ENCODE measurements at places on chromosomes 13 and 19.

DNA sequence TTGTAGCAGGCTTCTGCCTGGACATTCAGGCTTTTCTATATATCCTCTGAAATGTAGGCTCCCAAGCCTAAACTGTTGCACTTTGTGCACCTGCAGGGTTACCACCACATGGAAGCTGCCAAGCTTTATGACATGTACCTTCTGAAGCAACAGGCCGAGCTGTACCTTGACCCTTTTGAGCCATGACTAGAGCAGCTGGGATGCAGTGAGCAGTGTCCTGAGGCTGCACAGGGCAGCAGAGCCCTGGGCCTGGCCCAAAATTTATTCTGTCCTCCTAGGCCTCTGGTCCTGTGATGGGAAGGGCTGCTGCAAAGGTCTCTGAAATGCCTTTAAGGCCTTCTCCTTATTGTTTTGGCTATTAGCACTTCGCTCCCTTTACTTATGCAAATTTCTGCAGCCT is 23.5 kb upstream of the CD177 start:
- no peak for DNase-seq

- DNase-seq: no peak
Observed at GRCh38 chr13:72508392-72508791, 219.0 kb downstream of the MZT1 start.

- DNase-seq: no peak
Observed at GRCh38 chr13:45412274-45413049, 5.7 kb downstream of the SLC25A30 start.

DNA sequence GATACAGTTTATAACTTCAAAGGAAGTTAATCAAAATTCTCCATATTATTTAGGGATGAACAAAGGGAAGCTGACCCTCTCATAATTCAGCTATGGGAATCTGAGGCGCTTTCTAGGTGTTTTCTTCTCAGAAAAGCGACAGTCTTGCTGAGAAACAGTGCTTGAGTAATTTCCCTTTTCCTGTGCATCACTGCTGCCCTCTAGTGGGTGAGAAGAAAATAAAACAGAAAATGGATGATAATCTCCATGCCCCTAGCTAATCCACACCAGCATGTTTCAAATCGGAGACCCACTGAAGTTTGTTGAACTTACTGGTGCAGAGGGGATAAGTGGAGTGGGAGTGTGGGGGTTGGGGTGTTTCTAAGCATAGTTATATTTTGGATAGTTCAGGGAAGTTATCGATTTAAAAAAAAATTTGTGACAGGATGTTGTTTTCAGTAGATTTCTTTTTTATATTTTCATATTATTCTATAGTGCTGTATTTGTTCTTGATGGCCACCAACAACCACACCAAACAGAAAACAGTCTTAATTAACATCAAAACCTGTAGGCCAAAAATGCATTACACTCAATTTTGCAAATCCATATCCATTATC is 21.4 kb downstream of the LCP1 start:
- DNase-seq: no peak

GRCh38 chr19:44810234-44811121 is 1.6 kb downstream of the BCAM start:
- no peak for DNase-seq

DNA sequence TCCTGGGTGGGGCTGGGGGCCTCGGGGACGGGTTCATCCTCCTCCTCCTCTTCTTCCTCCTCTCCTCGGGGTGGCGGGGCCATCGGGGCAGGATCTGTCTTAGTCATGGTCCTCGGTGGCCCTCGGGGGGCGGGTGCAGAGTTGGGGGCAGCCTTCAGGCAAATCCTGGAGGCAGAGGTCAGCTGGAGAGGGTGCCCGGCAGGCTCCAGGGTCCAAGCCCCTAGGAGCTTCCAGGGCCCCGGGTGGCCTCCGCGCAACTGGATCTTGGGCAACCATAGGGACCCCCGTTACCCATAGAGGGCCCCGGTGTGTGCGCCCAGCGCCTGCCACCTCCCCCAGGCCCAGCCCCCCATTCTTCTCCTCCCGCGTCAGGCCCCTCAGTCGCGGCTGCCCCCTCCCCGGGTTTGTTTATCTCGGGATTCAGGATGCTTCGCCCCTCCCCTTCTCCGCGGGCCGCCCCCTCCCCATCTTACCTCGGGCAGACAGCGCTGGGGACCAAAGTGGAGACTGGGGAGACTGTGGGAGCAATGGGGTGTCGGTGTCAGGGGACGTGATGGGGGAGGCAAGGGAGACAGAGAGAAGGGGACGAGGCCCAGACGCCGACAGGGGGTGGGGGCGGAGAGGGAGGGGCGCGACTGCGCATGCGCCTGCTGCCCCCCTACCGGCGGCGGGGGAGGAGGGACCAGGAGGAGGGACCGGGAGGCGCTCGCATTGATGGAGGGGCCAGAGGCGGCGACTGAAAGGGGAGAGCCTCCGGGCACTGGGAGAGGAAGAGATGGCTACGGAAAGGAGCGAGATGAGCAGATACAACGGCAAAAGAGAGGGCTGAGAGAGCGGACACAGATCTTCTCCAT is at the start of gene CLIP3:
Gene CLIP3, minus strand, starts transcription at position 623 of the 854 bp plus-strand sequence. Its CDS starts 516 bp downstream, at position 107.
- peak; percentile 48 for DNase-seq

- DNase-seq: no peak
Observed at GRCh38 chr19:41159881-41160280, 33.1 kb upstream of the CYP2S1 start.

- no peak for DNase-seq
Observed at GRCh38 chr19:40492274-40492673, 25.5 kb downstream of the SPTBN4 start.

DNA sequence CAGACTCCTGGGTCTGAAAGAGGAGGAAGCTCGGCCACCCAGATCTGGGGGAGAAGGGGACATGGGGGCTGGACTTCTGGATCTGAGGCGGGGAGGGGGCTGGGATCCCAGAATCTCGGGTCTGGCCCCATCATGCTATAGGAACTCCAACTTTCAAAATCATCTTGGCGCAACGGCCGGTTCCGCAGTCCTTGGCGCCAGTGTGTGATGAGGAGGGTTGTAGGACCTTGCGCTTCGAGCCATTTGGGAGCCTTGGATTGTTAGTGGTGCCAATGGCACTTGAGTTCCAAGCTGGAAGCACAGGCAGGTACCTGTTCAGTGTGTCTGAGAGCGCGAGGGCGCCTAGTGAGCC is 324 bp downstream of the RUVBL2 start:
- DNase-seq: no peak

GRCh38 chr13:85799097-85799582 is at the start of gene SLITRK6:
TSS of gene SLITRK6 (minus strand) at chr13:85799419. CDS start at chr13:85796508, 2,911 bp downstream.
- DNase-seq: peak; percentile 23

- no peak for DNase-seq
Observed at GRCh38 chr13:53537586-53537985, 509.0 kb downstream of the OLFM4 start.

GRCh38 chr19:23255700-23256099 is 5.5 kb upstream of the ZNF724 start:
- DNase-seq: no peak

- DNase-seq: no peak
Observed at GRCh38 chr13:94419304-94419924, 60.1 kb downstream of the DCT start.

GRCh38 chr19:16698914-16699313 is 20.7 kb upstream of the NWD1 start:
- no peak for DNase-seq

- DNase-seq: no peak
Observed at GRCh38 chr19:3146677-3147100, 10.9 kb downstream of the GNA15 start.

- no peak for DNase-seq
Observed at GRCh38 chr13:113229791-113230190, 20.4 kb downstream of the CUL4A start.

DNA sequence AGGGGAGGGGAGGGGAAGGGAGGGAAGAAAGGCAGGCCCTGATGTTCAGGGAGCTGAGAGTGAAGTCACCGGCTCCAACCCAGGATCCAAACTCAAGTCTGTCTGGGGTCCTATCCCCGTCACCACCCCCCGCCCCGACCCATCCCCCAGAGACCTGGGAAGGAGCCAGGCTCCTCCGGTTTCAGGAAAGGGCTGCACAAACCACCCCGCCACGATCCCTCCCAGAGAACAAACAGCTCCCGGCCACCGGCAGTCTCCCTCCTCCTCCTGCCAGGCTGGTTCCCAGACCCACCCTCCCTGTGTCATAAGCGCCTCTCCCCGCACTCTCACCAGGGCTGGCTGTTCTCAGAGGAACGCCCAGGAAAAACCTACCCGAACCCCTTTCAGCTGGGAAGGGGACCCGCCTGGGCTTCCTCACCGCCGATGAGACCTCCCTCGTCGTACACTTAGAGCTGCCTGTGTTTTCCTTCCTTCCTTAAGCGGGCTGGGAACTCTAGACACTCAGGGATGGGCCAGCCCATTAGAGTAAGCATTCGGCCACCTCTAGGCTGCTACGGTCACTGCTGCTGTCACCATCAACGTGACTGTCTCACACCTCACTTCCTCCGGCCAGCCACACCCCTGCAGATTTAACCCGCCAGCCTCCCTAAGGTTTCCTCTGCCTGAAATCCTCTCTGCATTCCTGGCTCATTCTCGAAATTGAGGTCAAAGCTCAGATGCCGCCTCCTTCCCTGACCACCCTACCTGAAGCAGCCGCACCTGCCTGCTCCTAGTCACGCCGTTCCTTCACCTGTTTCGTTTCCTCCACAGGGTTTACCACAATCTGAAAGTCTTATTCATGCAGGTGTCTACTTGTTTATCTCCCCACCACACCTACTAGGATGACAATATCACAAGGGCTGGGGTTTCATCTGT is 6.3 kb upstream of the RDH13 start:
- DNase-seq: no peak

GRCh38 chr19:48735031-48735615 is 5.3 kb downstream of the RASIP1 start:
- no peak for DNase-seq

- DNase-seq: no peak
Observed at GRCh38 chr13:89352384-89352783, 1681.2 kb downstream of the SLITRK5 start.

DNA sequence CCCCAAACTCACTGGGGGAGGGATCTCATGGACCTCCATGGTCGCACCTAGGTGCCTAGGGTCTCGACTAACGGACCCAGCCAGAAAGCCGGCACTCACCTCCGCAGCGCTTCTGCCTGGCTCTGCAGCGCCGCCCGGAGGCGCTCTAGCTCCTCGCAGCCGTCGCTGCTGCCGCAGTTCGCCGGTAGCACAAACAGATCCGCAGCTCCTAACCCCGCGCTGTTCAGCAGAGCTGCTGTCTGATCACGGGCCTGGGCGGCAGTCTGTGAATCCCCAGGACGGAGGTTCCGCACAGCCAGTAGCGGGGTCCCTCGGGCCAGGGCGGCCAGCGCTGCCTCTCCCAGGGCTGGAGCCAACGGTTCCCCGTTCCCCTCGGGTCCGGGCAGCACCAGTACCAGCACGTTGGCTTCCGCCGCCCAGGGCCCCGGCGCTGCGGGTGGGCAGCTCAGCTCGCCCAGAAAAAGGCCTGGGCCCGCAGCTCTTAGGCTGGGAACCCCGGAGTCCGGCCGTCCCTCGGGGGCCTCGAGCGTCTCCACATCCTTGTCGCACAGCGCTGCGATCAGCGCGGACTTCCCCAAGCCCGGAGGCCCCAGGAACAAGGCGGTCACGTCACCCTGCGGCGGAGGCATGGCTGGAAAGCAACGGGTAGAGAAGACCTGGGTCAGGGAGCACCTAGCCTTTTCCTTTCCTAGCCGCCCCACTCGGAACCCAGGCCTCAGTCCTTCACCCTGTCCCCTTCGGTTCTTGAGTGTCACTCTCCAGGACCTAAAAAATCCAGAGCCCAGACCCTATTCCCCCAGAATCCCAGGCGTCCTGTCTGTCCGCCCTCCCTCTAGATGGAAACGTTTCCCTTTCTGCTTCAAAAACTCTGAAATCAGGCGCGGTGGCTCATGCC is 977 bp downstream of the IRGQ start:
- peak; percentile 63 for DNase-seq

- DNase-seq: peak; percentile 51
Observed at GRCh38 chr19:19145684-19146608, 7.7 kb upstream of the TMEM161A start.

- no peak for DNase-seq
Observed at GRCh38 chr13:46855664-46856063, 41.2 kb downstream of the HTR2A start.

DNA sequence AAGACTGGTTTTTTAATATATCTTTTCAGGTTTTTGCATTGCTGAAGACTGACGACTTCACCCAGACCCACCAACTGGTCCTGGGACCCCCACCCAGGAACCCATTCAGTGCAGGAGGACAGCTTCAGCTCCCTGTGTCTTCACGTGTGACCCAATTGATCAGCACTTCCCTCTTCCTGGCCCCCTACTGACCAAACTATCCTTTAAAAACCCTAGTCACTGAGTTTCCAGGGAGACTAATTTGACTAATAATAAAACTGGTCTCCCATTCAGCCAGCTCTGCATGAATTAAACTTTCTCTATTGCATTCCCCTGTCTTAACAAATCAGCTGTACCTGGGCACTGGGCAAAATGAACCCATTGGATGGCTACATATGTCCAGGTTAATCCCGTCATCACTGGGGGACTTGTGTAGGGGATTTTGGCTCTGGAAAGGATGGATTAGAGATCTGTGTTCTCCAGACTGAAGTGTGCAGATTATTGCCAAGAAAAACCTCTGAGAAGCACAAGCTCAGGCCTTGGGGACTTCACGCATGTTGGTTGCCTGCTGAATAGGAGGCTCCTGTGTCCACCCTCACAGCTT is 16.3 kb upstream of the PARP4 start:
- DNase-seq: no peak

GRCh38 chr13:111539791-111540446 is 219.5 kb downstream of the TEX29 start:
- DNase-seq: no peak

GRCh38 chr13:39452417-39452816 is 150.6 kb downstream of the LHFPL6 start:
- no peak for DNase-seq

GRCh38 chr13:32016631-32017030 is 14.9 kb upstream of the FRY start:
- no peak for DNase-seq

- DNase-seq: no peak
Observed at GRCh38 chr19:1213391-1214286, 8.1 kb downstream of the STK11 start.

DNA sequence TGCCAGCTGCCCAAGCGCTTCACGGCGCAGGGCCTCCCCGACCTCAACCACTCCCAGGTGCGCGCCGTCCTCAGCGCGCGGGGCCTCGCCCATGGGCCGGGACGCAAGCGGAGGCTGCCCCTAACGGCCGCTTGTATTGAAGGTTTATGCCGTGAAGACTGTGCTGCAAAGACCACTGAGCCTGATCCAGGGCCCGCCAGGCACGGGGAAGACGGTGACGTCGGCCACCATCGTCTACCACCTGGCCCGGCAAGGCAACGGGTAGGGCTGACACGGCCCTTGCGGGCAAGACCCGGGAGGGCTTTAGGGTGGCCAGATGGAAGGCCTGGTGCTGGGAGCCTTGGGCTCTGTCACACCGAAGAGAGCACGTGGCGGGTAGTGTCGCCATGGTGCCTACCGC is 23.2 kb downstream of the UPF1 start:
- DNase-seq: no peak
